ENCODE measurements at places on chromosomes 4 and X.

- DNase-seq, result no peak
Measured at GRCh38 chrX:2498781-2499302, 1.9 kb downstream of the DHRSX start.

GRCh38 chr4:4247696-4248028, 361 bp downstream of the TMEM128 start:
- no peak for DNase-seq

DNA sequence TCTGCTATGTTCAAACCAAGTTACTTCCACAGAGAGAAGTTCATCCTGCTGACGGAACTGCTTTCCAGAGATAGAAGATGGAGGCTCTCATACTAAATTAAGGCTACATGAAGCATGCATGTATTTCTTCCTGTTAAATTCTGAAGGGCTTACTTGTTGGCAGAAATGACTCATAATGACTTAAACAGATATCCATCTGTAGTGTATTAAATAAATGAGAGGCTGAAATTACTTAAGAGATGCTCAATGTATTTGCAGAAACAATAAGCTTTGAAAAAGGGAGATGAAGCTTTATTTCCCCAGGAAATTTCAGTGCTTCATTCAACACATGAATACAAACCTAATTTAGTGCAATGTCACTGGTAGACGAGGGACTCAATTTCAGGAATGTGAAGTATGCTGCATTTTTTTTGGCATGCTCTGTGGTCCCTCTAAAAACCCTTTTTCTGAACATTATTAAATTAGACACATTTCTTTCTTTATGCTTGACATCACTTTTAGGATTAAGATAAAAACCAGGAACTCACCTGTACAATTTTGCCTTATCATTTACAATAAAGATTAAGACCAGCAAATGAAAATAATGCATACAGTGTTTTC, 759.1 kb upstream of the POU3F4 start:
- no peak for DNase-seq

DNA sequence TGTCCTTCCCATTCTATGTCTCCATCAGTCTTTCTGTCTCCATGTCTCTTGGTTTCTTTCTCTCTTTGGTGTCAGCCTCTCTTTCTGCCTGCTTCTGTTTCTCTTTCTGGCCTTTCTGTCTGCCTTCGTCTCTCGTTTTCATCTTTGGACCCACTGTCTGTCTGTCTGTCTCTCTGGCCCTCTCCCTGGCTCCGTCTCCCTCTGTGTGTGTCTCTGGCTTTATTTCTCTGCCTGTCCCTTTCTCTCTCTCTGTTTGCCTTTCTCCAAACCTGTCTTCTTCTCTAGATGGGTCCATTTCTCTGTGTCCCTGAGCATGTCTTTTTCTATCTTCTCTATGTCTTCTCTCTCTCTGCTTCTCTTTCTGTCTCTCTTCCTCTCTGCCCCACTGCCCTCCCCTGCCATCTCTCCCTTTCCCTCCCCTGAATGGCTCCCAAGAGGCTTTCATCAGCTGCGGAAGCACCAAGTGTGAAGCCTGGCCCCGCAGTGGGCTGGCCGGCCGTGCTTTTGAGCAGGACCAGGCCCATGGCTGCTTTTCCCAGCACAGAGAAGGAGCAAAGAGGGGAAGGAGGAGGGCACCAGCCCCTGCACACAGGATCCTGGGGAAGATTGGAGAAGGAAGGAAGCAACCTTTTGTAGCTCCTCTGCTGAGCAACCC, 57.4 kb downstream of the PJA1 start:
- no peak for DNase-seq

GRCh38 chr4:102478186-102478585, 23.0 kb upstream of the NFKB1 start:
- DNase-seq, result no peak

GRCh38 chr4:154503598-154503997, 12.0 kb upstream of the DCHS2 start:
- DNase-seq, result no peak

DNA sequence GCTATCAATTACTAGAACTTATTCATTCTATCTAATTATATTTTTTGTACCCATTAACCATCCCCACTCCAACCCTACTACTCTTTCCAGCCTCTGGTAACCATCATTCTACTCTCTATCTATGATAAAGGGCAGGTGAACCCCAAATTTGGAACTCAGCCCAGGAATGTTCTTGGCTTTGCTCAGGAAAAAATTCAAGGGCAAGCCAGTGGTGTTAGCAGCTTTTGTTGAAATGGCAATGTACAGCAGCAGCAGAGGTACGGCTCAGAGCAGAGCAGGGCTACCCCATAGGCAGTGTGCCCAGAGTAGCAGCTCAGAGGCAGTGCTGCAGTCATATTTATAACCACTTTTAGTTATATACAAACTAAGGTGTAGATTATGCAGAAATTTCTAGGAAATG, 138.2 kb downstream of the RNF150 start:
- DNase-seq, result no peak

GRCh38 chr4:67725132-67725531, 24.2 kb upstream of the UBA6 start:
- no peak for DNase-seq

DNA sequence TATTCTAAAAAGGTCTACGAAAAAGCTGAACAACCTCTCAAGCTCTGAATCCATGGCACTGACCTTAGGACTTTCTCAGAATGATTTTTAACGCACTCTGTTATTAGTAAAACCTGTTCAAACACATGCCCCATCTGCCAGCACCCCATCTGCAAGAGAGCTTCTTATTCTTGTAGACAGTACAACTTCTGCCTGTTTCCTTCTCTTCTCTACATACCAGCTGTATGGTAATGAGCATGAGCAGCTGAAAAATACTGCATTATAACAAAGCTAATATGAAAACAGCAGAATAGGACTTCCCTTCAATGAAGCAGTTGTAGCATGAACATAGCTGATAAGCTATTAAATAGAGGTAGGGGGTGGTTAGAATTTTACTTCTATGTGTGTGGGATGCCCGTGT, 167.9 kb downstream of the FBXW7 start:
- DNase-seq, result no peak

DNA sequence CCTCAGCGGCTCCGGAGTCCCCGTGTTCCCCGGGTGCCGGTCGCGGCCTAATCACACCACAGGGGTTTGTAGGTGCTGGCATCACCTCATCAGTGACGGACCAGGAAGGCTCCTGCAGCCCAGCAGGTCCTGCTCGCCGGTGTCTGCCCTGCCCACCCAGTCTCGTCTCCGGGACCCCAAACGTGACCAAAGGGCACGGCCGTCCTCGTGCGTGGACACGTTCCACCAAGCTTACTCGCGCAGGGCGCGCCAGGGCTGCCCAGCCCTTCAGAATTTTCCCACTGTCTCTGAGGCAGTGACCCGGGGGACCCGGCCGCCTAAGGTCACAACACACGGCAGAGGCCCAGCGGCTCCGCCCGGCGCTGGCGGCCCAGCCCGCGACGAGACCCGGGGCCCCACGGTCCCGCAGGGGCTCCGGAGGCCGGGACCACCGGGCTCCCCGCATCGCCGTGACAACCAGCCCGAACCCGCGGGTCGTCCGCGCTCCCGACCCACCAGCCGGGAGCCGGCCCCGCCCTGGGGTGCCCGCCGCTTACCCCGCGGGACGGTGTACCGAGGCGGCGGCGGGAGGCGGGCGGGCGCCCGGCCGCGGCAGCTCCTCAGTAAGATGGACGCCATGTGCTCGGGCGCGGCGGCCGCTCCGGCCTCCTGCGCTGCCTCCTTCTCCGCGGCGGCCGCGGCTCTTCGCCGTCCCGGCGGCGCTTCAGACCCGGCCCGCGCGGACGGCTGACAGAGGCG, 454 bp downstream of the LETM1 start:
- DNase-seq, result no peak

GRCh38 chrX:65035446-65035770, 59.2 kb upstream of the ZC4H2 start:
- DNase-seq, result no peak

DNA sequence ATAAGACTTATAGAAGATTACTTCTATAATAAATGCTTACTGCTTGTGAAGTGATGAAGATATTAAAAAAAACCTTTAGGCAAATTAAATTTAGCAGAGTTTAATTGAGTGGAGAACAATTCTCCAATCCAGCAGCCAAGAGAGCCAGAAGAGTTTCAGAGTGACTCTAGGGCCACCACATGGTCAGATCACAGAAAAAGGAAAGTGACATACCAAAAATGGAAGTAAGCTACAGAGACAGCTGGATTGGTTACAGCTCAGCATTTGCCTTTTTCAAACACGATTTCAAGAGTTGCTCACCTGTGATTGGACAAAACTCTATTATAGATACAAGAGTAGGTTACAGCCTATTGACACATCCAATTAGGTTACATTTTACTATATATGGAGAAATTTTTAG, 79.0 kb upstream of the TRAM1L1 start:
- DNase-seq, result no peak

- DNase-seq, result no peak
Measured at GRCh38 chr4:130449741-130450140, 1353.8 kb downstream of the C4orf33 start.

DNA sequence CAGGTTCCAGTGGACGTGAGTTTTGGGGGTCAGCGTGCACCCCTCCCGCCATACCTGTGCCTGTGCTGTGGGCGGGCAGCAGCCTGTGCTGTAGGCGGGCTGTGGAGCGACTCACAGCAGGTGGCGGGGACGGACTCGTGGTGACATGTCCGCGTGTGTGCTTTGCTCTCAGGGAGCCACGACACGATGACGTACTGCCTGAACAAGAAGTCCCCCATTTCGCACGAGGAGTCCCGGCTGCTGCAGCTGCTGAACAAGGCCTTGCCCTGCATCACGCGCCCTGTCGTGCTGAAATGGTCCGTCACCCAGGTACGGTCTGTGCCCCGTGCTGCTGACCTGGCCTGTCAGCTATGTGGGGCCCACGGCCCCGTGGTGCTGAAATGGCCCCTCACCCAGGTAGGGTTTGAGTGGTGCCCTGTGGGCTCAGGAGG, 7.4 kb downstream of the PLCXD1 start:
- DNase-seq, result no peak

GRCh38 chrX:152993933-152994332, at the start of gene PNMA5:
Gene PNMA5, minus strand, starts transcription at chrX:152994116. Its CDS starts 2,518 bp downstream, at chrX:152991598.
- DNase-seq, result no peak

GRCh38 chr4:119290598-119290997, 31.3 kb downstream of the FABP2 start:
- DNase-seq, result no peak

DNA sequence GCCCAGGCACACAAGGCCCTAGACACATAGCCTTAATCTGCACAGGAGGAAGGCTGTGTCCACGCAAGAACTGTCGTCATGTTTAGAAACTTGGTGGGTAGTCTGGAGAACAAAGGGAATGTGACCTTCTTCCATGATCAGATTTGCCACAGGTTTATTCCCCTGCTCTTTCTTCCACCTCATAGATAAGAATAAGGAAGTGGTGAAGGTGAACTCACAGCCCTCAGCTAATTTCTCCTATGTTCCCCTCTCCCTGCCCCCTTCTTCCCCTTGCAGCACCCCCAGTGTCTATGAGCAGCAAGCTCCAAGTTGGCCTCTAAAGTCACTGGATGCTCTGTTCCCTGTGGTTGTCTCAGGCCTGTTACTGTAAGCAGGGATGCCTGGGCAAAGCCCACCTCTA, 39.8 kb upstream of the LAS1L start:
- no peak for DNase-seq

DNA sequence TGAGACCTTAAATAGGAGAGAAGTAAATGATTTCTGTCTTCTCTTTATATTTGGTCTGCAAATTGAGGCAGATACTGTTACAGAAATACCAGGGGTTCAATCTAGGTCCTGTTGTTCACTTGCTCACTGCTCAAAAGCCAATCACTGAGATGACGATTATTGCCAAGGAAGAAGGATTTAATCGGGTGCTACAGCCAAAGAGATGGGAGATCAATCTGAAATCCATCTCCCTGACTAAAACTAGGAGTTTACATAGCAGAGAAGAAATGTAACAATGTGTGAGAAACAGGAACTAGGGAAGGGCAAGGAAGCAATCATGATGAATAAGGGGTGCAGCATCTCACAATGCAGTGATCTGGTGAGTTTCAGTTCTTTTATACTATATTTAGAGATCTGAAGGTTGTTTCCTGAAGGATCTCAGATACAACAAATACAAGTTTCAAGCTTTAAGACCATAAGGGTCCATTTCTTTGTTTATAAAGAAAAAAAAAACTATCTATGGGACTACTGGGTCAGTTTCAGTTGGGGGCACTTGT, 117.9 kb upstream of the FAM9B start:
- DNase-seq, result no peak

- no peak for DNase-seq
Measured at GRCh38 chr4:72706684-72707083, 137.7 kb upstream of the ADAMTS3 start.

DNA sequence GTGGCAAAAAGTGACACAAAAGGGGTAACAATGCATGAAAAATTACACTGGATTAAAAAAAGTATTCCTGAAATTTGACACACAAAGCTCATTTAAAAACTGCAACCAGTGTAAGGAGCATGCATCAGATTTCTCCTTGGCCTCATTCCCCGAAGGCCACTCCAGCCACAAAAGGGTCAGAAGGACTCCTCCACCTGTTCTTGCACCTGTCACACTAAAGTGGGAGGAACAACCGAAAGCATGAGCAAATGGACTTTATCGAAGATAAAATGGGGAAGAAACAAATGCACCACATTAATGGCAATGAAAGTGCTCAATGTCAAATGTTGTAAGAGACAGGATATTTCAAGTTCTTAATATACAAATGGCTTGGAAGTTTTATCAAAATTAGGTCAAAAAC, 88.2 kb downstream of the ADGRA3 start:
- DNase-seq, result no peak

GRCh38 chrX:101397779-101398178, 7.0 kb downstream of the RPL36A start:
- no peak for DNase-seq

DNA sequence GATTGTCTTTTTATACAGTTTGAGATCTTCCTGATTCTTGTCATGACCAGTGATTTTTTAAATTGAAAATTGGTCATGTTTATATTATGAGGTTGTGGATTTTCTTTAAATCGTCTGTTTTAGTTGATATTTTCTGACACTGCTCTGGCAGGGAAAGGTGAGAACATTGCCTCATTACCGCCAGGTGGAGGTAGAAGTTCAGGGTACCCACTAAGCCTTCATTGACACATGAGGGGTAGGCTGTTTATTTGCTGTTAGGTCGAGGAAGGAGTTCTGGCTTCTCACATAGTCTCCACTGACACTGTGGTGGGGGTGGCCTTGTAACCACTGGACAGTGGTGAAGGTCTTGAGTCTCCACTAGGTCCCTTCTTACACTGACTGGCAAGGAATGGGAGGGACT, 117.6 kb upstream of the GPR101 start:
- DNase-seq, result no peak

DNA sequence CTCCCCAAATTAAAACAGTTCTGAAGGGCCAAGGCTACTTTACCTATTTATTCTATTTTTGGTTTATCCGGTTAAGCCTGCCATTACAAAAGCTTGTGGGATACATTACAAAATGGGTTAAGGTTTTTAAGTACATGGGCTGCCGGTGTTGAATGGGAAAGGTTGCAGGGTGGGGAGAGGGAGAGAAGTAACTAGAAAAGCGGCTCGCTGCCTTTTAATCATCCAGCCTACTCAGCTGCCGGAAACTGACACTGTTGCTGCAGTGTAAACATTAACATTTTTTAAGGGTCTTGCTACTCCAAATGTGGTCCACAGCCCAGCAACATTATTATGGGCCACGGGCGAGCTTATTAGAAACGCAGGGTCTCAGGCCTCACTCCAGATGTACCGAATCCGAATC, 1.5 kb upstream of the IL1RAPL1 start:
- no peak for DNase-seq
